ENCODE measurements at places on chromosomes 12 and 14.
A peak's percentile ranks its signal among the peaks of the same experiment; 100 is the strongest.

- no peak for DNase-seq
These were observed 379.8 kb downstream of the VRK1 start for GRCh38 chr14:97177016-97177415.

DNA sequence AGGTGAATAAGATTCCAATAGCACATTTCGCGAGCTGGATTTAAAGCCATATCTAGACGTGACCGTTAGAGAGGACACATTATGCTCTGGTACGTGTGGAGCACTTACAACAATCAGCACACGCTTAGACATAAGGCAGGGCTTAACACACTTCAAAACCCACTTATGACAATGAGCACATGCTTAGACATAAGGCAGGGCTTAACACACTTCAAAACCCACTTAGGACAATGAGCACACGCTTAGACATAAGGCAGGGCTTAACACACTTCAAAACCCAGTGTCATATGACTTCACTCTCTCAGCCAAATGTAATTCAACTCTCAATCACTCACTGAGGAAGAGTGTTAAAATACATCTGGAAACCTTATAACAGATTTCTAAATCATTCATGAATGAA is 11.2 kb upstream of the PLD4 start:
- no peak for DNase-seq

DNA sequence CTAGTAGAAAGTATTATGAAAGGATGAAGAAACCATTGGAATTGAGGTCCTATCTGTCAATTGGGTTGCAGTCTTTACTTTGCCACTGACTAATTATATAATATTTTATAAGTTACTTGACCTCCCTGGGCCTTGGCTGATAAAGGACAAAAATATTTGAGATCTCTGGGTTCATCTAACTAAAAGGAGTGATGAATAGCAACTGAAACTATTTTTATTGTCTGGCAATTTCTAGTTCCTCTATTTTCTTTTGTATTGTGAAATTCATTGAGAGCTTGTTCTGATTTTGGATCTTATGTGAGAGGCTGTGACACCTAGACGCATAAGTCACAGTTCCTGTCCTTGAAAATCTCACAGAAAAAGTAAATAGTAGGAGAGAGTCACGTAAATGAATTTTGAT is 415.7 kb upstream of the ATP2B1 start:
- no peak for DNase-seq

GRCh38 chr12:66189486-66189843 is 451 bp downstream of the IRAK3 start:
- DNase-seq, result peak; percentile 34

DNA sequence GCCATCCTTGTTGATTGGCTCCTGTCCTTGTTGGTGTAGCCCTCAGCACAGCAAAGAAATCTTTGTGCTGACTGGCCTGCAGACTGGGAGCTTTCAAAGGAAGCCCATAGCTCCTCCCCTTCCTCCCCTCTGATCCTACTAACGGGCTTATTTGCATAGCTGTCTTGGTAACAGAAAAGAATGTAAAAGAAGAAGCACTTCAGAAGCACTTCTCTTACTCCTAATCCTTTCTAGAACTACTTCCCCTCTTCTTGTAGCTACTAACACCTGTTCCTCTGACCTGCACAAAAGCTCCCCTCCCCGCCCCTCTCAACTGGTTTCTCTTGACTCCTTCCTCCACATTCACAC is 14.3 kb upstream of the RIC8B start:
- DNase-seq, result peak; percentile 37

DNA sequence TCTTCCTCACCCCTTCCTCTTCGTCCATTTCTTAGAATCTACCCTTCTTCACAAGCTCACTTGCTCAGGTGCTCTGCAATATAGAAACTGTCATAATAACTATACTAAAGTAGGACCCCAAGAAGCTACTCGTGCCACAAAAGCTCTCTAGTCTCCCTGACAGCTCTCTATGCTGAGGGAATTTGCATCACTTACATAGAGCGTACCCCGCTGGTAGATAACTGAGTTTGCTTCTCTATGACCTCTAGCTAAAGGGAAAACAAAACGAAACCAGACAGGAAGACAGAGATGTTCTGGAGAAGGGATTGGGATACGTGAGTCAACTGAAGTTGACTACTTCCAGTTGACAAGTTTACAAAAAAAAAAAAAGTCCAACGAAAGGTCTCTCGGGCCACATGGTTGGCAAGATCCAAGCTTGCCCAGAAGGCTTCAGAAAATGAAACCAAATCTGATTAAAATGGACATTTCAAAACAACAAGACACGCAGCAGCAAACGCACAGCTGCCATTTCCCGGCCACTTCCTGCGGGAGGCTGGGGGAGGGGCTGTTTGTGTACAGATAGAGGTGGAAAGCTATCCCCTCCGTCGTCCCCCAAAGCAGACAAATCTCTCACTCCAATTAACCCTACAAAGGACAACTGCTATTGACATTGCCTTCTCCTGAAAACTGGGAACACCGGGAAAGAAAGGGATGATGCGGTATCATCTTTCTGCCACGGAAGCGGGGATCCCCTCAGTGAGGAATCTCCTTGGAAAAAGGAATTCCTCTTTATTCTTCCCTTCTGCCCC is 1.3 kb downstream of the BAZ2A start:
- peak; percentile 63 for DNase-seq

- DNase-seq, result no peak
These were observed 83.3 kb upstream of the MED13L start for GRCh38 chr12:116360579-116361413.

Data from right lung (tissue), 10 donors.